ENCODE measurements at places on chromosomes 11 and 22. TPM values are rescaled to one million over a fixed set of nuclear protein-coding genes. Genes with fewer than 3 reads are reported as not detected.

The TTC17 gene
- total RNA-seq: 28.4 TPM

The PNPLA5 gene
- not detected for total RNA-seq

The GRAMD1B gene
- 26.0 TPM for total RNA-seq

The PANX3 gene
- not detected for total RNA-seq

The POTEH gene
- not detected for total RNA-seq

The RELA gene
- total RNA-seq: 76.8 TPM

The YAP1 gene
- total RNA-seq: 53.8 TPM

The SEZ6L gene
- not detected for total RNA-seq

The ESAM gene
- total RNA-seq: 12.0 TPM

The OSM gene
- total RNA-seq: not detected

The SLC22A25 gene
- total RNA-seq: not detected

The MED17 gene
- 18.7 TPM for total RNA-seq

The SLC15A3 gene
- not detected for total RNA-seq

The IGSF22 gene
- total RNA-seq: not detected

The FXYD6 gene
- total RNA-seq: 0.32 TPM

The PIK3IP1 gene
- 0.82 TPM for total RNA-seq
